ENCODE measurements at places on chromosomes 16 and 17.

DNA sequence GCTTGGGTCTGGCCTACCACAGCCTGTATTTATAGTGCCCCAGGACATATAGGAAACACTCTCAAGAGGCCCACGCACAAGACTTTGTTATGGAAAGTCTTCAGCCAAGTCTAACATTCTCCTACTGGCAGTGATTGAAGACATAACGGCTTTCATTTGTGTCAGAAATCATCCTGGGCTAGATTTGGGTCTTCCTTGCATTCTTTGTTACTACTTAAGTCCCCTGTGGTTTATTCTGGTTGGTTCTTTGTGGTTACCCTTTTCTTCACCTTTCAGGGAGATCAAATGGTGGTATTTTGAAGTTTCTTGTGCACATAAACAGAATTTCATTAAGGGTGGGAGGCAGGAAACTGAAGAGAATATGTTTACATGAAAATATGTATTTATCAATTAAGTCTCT lies 37.7 kb downstream of the REXO5 start:
- DNase-seq: no peak

DNA sequence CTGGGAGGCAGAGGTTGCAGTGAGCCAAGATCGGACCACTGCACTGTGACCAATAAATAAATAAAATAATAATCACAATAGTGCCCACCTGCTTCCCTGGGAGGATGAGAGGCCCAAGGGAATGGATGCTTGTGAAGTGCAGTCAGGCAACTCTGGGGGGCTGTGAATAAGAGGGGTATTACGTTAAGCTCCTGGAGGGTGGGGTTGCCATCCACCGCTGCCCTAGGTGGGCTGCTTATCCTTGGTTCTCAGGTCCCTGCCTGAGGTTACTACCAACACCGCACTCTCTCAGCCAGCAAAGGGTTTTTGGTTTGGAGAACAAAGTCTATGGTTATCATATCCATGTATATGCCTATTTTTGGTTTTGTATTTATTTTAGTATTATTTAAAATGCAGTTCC lies 48.6 kb upstream of the CBFA2T3 start:
- no peak for DNase-seq

- no peak for DNase-seq
Observed at GRCh38 chr17:1496869-1497268, 4.4 kb upstream of the MYO1C start.

GRCh38 chr17:78132084-78132676 lies 1.6 kb downstream of the TMC8 start:
- no peak for DNase-seq

- DNase-seq: no peak
Observed at GRCh38 chr16:85123891-85124635, 11.8 kb upstream of the CIBAR2 start.

DNA sequence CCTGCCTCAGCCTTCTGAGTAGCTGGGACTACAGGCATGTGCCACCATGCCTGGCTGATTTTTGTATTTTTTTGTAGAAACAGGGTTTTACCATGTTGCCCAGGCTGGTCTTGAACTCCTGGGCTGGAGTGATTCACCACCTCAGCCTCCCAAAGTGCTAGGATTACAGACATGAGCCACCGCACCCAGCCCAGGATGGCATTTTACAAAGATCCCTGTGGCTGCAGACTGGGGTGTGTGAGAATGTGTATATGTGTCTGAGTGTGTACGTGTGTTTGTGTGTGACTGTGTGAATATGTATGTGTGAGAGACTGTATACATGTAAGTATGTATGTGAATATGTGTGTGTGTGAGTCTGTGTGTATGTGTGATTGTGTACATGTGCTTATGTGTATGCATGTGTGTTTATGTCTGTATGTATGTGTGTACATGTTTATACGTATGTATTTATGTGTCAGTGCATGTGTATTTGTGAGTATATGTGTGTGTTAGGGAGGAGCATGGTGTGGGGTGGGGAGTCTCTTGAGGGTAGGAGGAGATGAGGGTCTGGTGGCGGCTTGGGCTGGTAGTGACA lies 17.0 kb downstream of the RPTOR start:
- DNase-seq: no peak

- DNase-seq: no peak
Observed at GRCh38 chr16:84568066-84568465, 49.8 kb downstream of the COTL1 start.

DNA sequence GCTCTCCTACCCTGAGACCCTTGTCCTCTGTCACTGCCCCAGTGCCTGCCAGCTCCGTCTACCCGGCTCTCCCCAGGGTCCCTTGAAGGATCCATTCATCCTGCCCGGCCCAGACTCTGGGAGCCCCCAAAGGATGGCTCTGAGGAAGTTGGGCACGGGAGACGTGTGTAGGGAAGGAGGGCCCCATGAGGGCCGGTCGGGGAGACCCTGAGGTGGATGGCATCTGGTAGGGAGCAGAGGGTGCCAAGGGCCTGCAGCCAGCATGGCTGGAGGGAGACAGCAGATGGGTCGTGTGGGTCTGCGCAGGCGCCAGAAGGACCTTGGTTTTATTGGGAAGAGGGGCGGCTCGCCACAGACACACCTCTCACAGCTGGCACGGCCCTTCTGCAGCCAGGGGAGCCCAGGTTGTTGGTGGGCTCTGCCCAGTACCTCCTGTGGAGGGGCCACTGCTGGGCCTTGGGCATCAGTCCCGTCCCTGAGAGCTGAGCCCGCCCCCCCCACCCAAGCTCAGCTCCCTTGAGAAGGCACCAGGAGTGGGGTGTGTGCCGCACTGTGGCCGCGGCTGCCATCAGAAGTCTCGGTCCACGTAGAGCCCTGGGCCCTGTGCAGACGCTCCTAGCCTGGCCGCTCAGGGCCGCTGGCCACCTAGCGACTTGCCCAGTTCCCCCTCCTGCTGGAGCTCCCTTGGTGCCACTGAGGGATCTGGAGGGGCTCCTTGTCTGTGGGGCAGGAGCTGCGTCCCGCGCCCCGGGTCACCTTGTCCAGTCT lies 16.0 kb downstream of the KCTD5 start:
- DNase-seq: no peak

DNA sequence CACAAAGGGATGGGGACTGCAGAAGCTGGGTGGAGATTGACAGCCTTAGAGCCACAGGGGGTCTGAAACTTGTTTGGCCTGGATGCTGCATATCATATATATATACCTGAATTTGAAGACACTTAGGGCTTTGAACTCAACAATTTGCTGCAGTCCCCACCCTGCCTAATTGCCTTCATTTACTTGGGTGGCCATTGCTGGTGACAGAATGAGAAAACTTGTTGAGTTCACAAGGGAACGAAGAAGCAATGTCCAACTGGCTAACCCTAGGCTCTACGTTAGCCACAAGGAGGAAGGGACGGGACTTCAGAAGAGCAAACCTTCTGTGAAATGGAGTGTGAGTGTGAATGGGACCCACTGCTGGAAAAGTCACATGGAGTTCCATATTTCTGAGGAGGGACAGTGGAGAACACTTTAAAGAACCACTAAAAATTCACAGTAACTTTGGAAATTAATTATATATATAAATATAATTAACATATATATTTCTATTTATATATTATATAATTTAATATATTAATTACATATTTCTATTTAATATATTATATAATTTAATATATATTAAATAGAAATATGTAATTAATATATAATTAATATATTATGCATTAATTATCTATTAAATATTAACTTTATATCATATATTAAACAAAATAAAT lies 215.3 kb upstream of the SOX9 start:
- DNase-seq: no peak

- no peak for DNase-seq
Observed at GRCh38 chr16:84729716-84730320, 30.0 kb downstream of the USP10 start.
